ENCODE measurements at places on chromosomes 6 and 20. TPM values are rescaled to one million over a fixed set of nuclear protein-coding genes. Genes with fewer than 3 reads are reported as not detected.
A peak's percentile ranks its signal among the peaks of the same experiment; 100 is the strongest.

DNA sequence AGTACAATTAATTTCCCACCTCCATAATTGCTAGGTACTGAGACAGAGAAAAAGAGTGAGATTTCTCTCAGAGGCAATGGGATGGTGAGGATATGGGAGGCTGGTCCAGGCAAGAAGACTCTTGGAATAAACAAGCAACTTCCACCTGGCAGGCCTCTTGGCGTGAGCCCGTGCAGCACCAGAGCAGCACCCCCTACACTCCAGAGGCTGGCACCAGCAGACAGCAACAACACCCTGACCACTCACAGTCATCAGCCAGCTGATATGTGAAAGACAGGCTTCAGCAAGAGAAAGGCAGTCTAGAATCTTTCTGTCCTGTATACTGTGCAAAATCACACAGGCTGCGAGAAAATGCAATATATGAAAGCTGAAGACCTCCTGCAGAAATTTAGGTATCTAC lies 59.7 kb downstream of the KIF13A start:
- no peak for DNase-seq

DNA sequence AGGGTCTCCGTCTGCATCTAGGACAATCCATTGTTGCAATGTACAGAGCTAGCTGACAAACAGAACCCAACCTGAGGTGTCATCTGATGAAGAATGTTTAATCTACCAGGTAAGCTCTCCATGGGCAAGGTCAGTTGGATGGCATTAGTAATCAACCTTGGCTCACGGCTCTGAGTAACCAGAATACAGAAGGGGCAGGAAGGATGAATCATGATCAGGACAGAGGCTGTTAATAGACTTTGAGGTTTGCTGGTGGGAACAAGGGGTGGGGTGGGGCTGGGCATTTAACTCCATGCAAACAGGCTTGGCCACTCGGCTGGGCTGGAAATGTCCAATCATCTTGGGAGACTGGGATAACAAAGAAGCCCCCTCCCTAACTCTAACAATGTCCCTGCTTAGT lies 77.1 kb upstream of the MRPS10 start:
- no peak for DNase-seq

DNA sequence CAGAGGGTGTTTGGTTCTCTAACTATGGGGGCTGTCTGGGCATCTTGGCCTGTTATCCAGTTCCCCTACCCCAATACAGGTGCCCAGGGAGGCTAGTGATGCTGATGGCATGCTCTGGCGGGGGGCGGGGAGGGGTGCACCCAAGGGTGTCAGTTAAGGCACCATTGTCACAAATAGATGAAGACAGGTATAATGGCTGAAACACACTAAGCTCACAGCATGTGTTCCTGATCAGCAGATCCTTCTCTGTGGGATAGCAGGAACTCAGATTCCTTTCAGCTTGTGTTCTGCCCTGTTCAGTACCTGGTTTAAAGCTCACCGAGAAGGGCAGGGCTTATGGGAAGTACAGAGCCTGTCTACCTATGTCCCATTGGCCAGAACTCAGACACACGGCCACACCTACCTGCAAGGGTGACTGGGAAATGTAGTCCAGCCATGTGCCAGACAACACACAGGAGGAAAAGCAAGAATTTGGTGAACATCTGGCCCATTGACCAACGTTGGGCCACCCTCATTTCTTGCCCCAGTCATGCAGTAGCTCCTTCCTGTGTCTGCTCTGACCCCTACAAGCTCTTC lies 3.4 kb upstream of the RSPO4 start:
- peak; percentile 29 for DNase-seq

- no peak for DNase-seq
Observed at GRCh38 chr6:155443168-155443567, 12.5 kb downstream of the NOX3 start.

GRCh38 chr6:163346497-163346961 lies 68.0 kb upstream of the QKI start:
- DNase-seq, result no peak

- no peak for DNase-seq
Observed at GRCh38 chr20:64053841-64054661, 4.6 kb upstream of the SOX18 start.

- DNase-seq, result no peak
Observed at GRCh38 chr6:35967076-35967774, 46.3 kb upstream of the SRPK1 start.

DNA sequence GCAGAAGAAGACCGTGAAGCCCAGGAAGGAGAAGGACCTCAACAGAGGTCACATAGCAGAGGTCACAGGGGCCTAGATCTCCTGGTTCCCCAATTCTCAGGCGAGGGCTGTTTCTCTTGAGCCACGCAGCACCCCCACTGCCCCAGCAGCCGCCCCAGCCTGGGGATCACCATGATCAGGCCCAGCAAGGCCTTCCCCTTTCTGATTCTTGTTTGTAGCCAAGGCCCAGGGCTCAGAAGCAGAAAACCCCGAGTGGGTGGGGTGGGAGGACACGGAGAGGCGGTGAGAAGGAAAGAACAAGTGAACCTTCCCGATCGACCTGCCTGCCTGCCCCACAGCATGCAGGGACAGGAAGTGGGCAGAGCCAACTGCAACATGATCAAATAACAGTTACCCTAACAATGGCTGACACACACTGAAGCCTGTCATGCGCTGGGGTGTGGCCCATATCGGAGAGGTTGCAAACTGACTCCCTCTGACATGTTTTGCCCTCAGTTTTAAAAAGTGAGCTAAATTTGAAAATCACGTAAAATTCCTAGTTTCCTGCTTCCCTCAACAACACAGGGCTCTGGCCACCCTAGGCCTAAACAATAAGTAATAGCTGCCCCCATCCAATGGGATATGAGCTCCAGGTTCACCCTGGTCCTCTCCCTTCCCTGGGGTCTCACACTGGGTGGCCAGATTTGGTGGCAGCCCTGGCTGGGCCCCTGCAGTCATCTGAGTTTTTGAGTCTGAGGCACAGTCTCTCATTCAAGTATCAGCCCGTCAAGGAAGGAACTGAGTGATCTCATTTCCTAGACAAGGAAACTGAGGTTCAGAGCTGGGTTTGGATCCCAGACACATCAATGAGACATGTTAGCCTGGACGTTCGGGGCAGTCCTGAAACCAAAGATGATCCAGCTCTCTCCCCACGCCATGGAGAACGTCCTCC lies 6.5 kb downstream of the PEDS1 start:
- peak; percentile 88 for DNase-seq

The GTSF1L gene
- total RNA-seq, result not detected

The TTBK1 gene
- 0.07 TPM for total RNA-seq

The CALHM4 gene
- not detected for total RNA-seq

The KCNQ5 gene
- 3.9 TPM for total RNA-seq

The L3MBTL1 gene
- 7.9 TPM for total RNA-seq

The SYCP2 gene
- total RNA-seq, result 7.6 TPM

The SDC4 gene
- 7.5 TPM for total RNA-seq

All from activated CD4-positive, alpha-beta T cell treated with anti-CD3 and anti-CD28 coated beads, Interleukin-2, amount 10 ng/mL, durations not matched to agents 7 days and 5 days (primary cell).